Ovary (tissue), 10 donors: ENCODE measurements at places on chromosomes 2 and 18. TPM values are rescaled to one million over a fixed set of nuclear protein-coding genes. Genes with fewer than 3 reads are reported as not detected.

DNA sequence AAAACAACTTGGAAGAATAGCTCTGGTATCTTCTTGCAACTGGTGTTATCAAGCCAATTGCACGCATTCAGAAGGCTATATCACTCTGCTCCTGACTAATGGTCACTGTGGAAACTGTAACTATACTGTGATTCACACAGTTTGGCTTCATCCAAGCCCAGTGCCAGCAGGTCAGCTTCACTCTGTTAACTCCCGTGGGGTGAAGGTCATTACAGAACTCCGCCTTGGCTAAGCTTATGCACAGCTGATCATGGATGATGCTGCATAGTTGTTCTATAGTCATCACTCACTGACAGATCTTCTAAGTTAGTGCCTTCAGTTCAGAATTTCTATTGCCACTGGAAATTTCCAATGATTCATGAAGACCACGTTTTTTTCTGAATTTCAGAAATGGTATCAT is 497.2 kb upstream of the NETO1 start:
- no peak overlapping the region for H3K27ac ChIP-seq
- DNase-seq, result no peak
- no peaks in the 10 kb centered on the region for H3K27me3 ChIP-seq
- no peaks in the 10 kb centered on the region for H3K4me1 ChIP-seq

DNA sequence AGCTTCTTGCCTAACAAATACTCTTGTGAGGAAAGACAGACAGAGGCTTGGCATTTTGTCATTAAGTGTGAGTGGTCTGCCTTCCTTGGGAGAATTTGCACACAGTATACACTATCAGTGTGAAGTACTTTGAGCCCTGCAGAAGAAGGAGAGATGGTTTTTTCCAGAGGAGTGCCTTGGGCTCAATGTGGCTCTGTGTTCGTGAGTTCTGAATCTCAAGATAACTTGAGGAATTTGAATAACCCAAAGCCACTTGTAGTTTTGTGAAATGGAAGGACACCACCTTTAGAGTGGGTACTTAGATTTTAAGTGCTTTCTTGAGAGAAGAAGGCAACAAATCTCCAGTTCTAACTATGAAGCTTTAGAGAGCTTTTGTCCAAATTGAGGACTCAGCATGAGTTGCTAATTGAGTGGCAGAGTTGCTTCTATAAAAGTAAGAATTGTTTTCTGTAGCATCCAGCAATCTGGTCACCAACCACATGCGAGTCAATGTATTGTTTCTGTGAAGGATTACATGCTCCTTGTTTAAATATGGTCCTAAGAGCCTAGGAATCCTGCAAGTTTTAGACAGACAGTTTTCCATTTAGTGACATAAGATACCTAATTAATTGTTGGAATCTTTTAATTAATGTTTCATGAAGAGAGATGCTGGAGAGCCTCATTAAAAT is 68.3 kb downstream of the BABAM2 start:
- no peak for DNase-seq
- H3K4me1 ChIP-seq, result peaks cover 3% of the 10 kb centered on the region
- H3K4me3 ChIP-seq, result no peak overlapping the region
- H3K27ac ChIP-seq, result no peak overlapping the region

GRCh38 chr2:43714164-43714563 is 37.9 kb upstream of the C1GALT1C1L start:
- H3K36me3 ChIP-seq, result no peaks in the 10 kb centered on the region
- no peak for DNase-seq
- no peak overlapping the region for H3K4me3 ChIP-seq
- H3K27me3 ChIP-seq, result no peaks in the 10 kb centered on the region
- no peak overlapping the region for H3K27ac ChIP-seq
- H3K4me1 ChIP-seq, result no peaks in the 10 kb centered on the region

SLC40A1 gene
- 452 TPM for total RNA-seq

PCARE gene
- total RNA-seq, result 0.20 TPM

- no peak overlapping the region for H3K4me3 ChIP-seq
- no peaks in the 10 kb centered on the region for H3K36me3 ChIP-seq
- H3K4me1 ChIP-seq, result no peaks in the 10 kb centered on the region
- H3K27me3 ChIP-seq, result no peaks in the 10 kb centered on the region
- DNase-seq, result no peak
- H3K27ac ChIP-seq, result no peak overlapping the region
Observed at GRCh38 chr2:230843132-230843531, 21.6 kb upstream of the ITM2C start.

CYTIP gene
- total RNA-seq, result 6.0 TPM

DNA sequence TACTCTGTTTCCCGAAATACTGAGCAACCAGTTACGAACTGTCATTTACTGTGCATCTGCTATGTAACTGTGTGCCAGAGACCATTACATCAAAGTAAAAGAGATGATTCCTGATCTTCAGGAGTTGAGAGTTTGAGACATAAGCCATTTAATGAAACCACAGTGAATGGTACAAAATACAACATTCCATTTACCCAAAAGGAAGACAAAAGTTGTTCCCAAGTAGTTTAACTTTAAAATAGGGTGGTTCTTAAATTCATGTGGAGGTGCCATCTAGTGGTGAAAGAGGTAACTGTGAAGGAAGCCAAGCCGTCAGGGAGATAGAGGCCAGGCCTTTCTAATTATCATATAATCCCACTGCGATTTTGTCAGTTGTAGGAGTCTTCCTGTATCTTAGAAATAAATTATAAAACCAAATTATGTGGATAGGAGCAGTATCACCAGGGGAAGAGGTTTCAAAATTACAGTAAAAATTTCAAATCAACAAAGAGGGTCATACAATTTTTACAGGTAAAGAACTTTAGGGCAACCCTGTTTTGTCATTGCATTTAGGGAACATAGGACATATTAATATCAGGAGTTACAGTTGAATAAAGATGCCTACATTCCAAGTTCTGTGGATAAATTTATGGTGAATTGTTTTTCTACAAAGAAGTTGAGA is 67.7 kb downstream of the EPAS1 start:
- H3K4me1 ChIP-seq, result no peaks in the 10 kb centered on the region
- H3K27ac ChIP-seq, result no peak overlapping the region
- no peak overlapping the region for H3K4me3 ChIP-seq
- no peaks in the 10 kb centered on the region for H3K36me3 ChIP-seq

DNA sequence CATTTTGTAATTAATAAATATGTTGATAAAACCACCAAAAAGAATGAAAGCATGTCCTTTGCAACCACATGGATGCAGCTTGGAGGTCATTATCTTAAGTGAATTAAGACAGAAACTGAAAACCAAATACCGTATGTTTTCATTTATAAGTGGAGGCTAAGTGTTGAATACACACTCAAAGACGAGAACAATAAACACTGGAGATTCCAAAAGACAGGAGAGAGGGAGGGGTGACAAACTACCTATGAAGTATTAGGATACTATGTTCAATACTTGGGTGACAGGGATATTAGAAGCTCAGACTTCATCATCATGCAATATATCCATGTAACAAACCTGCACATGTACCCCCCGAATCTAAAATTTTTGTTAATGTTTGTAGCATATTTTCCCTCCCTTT is 7.0 kb downstream of the ERLEC1 start:
- DNase-seq, result no peak
- no peak overlapping the region for H3K27ac ChIP-seq
- no peaks in the 10 kb centered on the region for H3K36me3 ChIP-seq
- H3K27me3 ChIP-seq, result no peaks in the 10 kb centered on the region
- no peaks in the 10 kb centered on the region for H3K4me1 ChIP-seq
- H3K4me3 ChIP-seq, result no peak overlapping the region

DNA sequence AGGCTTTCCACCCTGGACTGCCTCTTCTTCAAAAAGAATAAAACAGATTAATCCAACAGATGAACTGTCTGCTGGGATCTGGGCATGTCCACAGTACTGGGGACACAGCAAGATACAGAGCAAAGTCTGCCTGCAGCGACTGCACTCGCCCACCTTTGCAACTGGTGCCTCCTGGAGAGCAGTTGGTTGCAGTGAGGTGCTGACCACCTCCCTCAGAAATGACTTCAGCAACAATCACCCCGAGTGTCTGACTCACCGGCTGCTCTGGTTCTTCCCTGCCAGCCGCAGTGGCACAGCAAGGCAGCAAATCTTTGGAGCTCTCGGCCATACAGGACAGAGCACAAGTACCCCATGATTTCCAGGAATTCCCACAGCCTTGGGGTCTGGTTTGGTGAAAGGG is 179.7 kb downstream of the ANAPC1 start:
- no peaks in the 10 kb centered on the region for H3K36me3 ChIP-seq
- H3K4me1 ChIP-seq, result no peaks in the 10 kb centered on the region
- no peaks in the 10 kb centered on the region for H3K27me3 ChIP-seq
- H3K27ac ChIP-seq, result no peak overlapping the region
- no peak overlapping the region for H3K4me3 ChIP-seq
- no peak for DNase-seq

TIMM21 gene
- 28.0 TPM for total RNA-seq

TACR1 gene
- total RNA-seq, result 1.6 TPM

GRCh38 chr2:130377491-130377890 is 21.6 kb downstream of the PTPN18 start:
- H3K27ac ChIP-seq, result no peak overlapping the region
- H3K4me3 ChIP-seq, result no peak overlapping the region
- H3K36me3 ChIP-seq, result no peaks in the 10 kb centered on the region
- no peaks in the 10 kb centered on the region for H3K27me3 ChIP-seq
- no peak for DNase-seq

GRCh38 chr2:17657759-17658158 is 95.9 kb downstream of the SMC6 start:
- no peaks in the 10 kb centered on the region for H3K27me3 ChIP-seq
- no peaks in the 10 kb centered on the region for H3K36me3 ChIP-seq
- no peak overlapping the region for H3K4me3 ChIP-seq
- H3K4me1 ChIP-seq, result no peaks in the 10 kb centered on the region
- no peak for DNase-seq
- no peak overlapping the region for H3K27ac ChIP-seq

DNA sequence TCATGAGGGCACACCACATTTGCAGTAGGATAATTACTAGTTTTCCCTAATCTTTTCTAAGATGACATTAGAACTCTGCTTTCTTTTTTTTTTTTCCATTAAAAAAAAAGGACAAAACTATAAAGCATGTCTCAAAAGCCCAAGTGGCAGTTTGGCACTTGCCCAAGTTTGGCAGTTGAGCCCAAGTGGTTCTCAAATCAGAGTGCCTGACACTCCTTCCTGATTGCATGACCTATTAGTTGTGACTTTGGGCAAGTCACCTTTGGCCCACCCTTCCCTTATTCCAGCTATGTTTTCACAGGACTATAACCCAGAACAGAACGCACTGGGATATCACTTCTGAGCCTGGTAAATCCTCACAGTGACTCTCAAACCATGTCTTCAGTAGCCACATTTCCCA is 273.0 kb downstream of the CCDC85A start:
- no peak overlapping the region for H3K27ac ChIP-seq
- no peak for DNase-seq
- H3K27me3 ChIP-seq, result no peaks in the 10 kb centered on the region

DNA sequence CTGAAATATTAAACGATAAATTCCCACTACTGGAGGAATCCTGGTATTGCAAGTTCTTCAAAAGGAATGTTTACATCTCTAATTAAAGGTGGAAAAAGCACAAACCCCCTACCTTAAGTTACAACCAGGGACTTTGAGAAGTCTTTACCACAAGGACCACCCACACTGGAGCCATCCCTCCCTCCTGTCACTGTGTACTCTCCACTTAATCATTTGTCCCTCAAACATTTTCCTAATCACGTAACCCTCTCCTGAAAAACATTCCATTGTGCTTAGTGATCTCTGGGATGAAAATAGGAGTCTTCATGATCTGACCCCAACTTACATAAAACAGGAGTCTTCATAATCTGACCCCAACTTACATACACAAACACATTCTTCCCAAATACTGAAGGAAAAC is 85.7 kb downstream of the SUCLG1 start:
- H3K4me3 ChIP-seq, result no peak overlapping the region
- H3K4me1 ChIP-seq, result no peaks in the 10 kb centered on the region
- no peak overlapping the region for H3K27ac ChIP-seq
- H3K27me3 ChIP-seq, result no peaks in the 10 kb centered on the region
- no peaks in the 10 kb centered on the region for H3K36me3 ChIP-seq
- no peak for DNase-seq

- no peaks in the 10 kb centered on the region for H3K27me3 ChIP-seq
- no peak overlapping the region for H3K4me3 ChIP-seq
- H3K36me3 ChIP-seq, result no peaks in the 10 kb centered on the region
- DNase-seq, result no peak
- no peak overlapping the region for H3K27ac ChIP-seq
- no peaks in the 10 kb centered on the region for H3K4me1 ChIP-seq
Observed at GRCh38 chr18:36655074-36655473, 173.7 kb downstream of the TPGS2 start.

DNA sequence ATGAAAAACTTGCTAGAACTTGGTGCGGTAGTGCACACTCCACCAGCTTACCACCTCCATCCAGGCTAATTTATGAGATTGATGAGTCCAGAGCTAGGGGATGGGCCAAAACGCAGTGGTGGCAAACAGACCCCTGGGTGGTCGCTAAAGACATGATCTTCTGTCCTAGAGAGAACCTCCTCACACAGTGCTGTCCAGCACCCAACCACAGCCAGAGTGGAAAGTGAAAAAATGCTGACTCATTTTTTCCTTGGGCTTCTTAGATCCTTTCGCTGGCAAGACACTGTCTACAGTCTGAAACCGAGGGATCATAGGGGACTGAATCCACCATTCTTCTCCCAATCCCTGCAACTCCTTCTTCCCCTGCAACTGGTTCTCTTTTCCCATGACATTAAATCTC is 4.1 kb downstream of the ANTXR1 start:
- H3K4me1 ChIP-seq, result peaks cover 22% of the 10 kb centered on the region
- H3K27me3 ChIP-seq, result no peaks in the 10 kb centered on the region
- no peaks in the 10 kb centered on the region for H3K36me3 ChIP-seq
- DNase-seq, result no peak
- H3K4me3 ChIP-seq, result no peak overlapping the region

DNA sequence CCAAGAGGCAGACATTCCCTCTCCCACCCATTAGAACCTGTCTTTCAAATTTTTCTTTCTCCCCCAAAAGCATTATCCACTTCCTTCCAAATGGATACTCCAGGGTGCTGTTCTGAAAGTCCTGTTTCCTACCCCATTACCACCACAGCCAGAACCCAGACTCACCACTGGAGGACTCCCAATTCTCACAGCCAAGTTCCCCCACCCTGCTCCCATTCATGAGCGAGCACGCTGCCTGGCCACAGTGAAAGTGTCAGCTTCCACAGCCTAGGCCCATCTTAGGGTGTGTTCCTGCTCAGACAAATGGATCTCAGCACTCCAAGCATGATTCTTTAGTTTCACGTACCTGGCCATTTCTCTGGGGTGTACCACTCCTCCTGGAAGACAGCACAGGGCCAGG is 3.8 kb upstream of the ANKRD53 start:
- peaks cover 1% of the 10 kb centered on the region for H3K4me1 ChIP-seq
- no peaks in the 10 kb centered on the region for H3K36me3 ChIP-seq
- no peaks in the 10 kb centered on the region for H3K27me3 ChIP-seq
- no peak for DNase-seq
- no peak overlapping the region for H3K27ac ChIP-seq
